ENCODE measurements at places on chromosomes 3 and 15.

GRCh38 chr3:169052465-169053302 lies 610.8 kb downstream of the MECOM start:
- no peak for DNase-seq

DNA sequence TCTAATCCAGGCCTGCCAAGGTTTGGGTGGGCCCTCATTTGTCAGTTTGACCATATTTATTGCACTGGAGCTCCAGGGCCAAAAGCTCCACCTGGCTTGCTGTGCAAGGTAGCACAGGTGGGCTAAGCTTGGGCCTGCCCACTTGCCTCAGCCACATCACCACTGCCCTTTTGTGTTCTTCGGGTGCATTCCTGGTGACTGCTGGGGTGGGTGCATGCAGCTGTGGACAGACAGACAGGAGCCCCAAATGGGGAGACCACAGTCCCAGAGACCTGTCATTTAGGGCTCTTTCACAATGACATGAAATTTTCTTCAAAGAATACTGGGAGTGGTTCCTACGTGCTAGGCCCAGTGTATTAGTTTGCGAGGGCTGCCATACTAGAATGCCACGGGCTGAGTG lies 2.7 kb downstream of the MESP2 start:
- DNase-seq: no peak

DNA sequence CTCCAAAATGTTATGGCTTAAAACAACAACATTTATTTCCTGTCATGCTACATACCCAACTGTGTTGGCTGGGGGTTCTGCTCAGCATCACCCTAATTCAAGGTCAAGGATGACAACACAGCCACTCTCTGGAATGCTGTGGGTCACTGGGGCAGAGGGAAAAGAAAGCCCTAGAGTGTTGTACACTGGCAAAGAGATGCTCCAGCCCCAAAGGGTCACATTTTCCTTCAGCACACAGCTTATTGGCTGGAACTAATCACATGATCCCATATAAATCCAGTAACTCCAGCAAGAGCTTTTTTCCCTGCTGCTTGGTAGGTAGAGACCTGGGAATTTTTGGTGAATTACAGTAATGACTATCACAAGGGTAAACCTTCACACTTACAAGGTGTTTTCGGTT lies 1041.4 kb downstream of the NTRK3 start:
- no peak for DNase-seq

GRCh38 chr3:46908986-46909534 lies 31.5 kb downstream of the PTH1R start:
- no peak for DNase-seq

DNA sequence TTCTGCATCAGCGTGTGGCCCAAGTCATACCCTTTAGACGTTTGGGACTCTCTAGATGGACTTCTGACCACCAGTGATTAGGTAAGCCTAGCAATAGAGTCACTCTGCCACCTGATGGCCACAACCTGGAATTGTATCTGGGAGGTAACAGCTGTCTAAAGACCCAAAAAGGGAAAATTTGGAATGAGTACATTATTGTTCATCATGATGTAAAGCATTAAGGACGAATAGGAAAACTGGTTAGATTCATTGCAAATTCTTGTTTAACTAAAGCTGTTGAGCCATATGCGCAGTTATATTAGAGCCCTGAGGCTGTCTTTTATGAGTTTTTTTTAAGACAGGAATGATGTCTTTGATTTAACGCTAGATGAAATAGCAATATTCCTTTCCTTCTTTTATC lies 63.6 kb downstream of the FAM81A start:
- DNase-seq: no peak

DNA sequence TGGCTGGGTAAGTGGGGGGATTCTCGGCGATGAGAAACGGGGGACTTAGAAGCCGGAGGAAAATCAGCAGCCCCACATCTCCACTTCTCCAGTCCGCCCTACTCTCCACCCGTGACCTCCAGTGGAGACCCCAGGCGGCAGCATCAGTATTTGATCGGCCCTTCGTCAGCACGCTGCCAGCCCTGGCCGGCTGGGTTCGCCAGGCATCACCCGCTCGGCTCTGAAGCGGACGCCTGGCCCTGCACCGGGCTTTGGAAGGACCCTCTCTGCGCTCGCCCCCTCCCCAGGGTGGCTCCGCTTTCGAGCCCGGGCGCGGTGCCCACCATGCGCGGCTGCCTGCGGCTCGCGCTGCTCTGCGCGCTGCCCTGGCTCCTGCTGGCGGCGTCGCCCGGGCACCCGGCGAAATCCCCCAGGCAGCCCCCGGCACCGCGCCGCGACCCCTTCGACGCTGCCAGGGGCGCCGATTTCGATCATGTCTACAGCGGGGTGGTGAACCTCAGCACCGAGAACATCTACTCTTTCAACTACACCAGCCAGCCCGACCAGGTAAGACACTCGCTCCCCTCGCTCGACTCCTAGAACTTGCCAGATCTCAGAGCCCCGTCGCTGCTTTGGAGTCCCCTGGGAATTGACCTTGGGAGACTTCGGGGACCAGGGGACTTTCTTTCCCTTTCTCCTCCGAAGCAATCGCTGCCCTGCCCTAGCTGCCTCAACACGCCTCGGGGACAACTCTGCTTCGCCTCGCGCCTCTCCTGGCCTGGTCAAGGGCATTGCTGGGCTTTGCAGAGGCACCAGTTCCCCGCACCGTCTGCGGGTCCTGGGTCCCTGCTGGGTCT lies 561 bp downstream of the SIDT1 start:
- DNase-seq: peak; percentile 5

GRCh38 chr15:57367556-57367955 lies 8.7 kb upstream of the CGNL1 start:
- no peak for DNase-seq

DNA sequence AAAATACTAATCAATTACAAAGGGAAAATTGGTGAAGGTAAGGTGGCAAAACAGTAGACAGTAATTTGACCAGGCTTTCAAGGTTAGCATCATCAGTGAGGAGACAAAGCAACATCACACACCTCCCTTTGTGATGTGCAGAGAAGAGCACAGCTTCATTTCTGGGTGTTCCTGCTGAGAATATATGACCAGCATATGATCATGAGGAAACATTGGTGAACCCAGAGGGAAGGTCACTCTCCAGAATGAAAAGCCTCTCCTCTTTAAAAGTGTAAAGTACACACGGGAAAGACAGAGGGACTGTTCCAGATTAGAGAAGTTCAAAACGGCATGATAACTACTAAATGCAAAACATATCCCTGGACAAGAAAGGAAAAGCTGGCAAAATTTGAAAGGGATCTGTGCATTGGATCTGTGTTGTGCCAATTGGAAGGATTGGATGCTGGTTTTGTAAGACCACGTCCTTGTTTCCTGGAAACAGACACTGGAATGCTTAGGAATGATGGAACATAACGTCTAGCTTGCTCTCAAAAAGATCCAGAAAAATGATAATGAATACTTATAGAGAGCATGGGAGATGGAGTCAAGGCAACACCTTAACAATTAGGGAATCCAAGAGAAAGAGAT lies 80.6 kb upstream of the MITF start:
- no peak for DNase-seq

DNA sequence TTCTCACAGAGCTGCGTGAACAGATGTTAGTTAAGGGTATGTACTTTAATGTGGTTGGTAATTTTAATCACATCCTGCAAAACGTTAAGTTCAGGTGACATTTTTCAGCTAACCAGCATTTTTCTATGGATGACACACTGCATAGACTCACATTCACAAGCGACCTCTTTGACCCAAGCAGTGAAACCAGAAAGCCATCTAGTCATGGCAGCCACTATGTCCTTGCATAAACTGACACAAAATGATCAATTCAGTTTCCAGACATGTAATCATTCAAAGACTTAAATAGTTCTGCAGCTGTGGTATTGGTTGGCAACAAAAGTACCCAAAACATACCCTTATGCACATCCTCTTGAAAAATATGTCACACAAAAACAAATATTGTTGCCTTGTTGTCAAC lies 7.4 kb upstream of the CAPN7 start:
- no peak for DNase-seq

- DNase-seq: no peak
Observed at GRCh38 chr3:193677734-193678133, 84.7 kb downstream of the OPA1 start.

GRCh38 chr3:20726786-20727185 lies 540.8 kb upstream of the SGO1 start:
- DNase-seq: no peak
